ENCODE measurements at places on chromosomes 3 and 15.

GRCh38 chr3:12349895-12350811 lies 61.3 kb downstream of the PPARG start:
- DNase-seq, result no peak

GRCh38 chr3:38907426-38907825 lies 91.4 kb upstream of the SCN10A start:
- no peak for DNase-seq

DNA sequence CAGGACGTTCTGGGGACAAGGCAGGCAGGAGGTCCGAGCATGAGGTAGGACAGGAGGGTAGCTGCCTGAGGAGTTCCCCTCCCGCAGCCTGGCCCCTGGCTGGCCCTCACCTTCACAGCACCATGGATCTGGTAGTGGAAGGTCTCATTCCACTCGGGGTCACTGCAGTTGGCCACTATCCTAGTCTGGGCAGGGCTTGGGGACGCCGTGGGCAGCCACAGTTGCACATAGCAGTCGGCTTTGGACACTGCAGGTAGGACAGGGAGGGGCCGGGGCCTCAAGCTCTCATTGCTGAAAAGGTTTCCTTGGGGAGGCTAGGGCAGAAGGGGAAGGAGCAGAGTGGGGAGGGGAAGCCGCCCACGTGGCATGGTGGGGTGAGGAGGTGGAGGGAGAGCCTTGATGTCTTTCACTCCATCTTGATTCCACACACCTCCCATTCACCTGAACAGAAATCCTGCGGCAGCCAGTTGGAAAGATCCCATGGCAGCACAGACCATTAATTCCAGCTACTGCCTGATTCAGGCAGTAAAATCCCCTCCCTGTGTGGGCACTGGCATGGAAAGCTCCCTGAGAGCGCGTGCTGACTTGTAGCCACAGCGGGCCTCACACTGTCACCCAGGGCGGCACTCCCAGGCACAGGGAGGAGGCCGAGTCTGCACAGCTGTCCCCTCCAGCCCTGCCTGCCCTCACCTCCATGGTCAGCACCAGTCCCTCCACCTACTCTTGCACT lies 2.1 kb downstream of the PLA2G4F start:
- no peak for DNase-seq

DNA sequence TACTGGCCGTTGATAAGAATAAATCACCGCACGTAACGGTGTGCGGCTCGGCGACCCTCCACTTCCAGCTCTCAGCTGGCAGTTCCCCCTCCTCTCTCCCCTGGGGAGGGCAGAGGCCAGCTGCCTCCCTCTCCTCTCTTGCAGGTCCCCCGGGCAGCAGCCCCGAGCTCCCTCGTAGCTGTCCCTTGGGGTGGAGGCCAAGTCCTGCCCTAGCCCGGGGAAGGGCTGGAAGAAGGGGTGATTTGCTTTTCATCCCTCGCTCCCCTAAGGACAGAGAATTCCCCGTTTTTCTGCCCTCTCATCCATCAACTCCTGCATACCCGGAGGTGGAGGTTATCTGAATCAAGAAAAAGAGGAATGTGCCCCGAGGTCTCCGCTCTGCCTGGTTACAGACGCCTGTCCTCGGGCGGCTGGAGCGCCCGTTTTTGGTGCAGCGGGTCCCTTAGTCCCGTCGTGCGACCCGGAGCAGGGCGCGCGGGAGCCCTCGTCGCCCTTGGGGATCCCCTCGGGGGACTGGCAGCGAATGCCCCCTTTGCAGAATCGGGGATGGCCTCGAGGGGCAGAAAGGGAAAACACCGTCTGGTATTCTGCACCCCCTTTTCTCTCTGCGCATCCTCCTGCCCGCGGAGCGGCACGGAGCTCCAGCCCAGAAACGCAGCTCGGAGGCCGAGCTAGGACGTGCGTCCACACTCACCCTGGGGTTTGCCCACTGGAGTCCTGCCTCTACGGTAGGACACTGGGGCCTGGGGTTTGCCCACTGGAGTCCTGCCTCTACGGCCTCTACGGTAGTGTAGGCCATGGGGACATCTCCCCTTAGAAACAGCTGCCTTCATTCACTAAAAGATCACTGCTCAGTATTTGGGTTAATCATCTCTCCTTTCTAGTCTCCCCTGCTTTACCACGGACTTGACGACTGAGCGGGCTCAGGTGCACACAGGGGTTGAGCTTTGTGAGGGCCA lies 2.2 kb downstream of the PTPRG start:
- DNase-seq, result no peak

DNA sequence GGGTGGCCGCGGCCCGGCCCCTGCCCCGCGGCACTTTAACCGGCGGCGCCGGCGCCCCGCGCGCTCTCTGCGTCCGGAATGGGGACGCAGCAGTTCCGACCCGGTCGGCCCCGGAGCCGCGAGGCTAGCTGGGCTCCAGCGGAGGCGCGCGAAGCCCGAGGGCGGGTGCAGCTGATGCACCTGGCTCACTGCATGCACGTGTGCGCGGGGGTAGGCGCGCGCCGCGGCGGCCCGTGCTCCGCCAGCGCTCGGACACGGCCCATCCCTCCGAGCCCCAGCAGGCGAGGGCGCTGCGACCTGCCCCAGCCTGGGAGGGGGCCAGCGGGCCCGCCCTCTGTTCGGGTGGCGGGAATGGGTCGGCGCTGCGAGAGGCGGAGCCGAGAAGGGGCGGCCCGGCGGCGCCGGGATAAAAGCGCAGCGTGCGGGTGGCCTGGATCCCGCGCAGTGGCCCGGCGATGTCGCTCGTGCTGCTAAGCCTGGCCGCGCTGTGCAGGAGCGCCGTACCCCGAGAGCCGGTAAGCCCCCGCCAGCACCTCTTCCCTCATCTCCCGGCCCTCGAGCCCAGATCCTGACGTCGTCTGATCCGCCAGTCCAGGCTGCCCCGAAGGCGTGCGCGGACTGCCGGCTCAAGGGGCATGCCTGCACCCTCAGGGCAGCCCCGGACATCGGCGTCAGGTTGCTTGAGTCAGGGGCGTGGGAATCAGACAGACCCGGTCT lies at the start of the genes CHDH and IL17RB:
CHDH (minus strand) TSS at position 286 of the 717 bp plus-strand sequence. CDS start 22,411 bp downstream, outside the sequence.
IL17RB (plus strand) TSS at position 435 of the 717 bp plus-strand sequence; CDS start at position 456, 21 bp downstream.
- peak; percentile 62 for DNase-seq

DNA sequence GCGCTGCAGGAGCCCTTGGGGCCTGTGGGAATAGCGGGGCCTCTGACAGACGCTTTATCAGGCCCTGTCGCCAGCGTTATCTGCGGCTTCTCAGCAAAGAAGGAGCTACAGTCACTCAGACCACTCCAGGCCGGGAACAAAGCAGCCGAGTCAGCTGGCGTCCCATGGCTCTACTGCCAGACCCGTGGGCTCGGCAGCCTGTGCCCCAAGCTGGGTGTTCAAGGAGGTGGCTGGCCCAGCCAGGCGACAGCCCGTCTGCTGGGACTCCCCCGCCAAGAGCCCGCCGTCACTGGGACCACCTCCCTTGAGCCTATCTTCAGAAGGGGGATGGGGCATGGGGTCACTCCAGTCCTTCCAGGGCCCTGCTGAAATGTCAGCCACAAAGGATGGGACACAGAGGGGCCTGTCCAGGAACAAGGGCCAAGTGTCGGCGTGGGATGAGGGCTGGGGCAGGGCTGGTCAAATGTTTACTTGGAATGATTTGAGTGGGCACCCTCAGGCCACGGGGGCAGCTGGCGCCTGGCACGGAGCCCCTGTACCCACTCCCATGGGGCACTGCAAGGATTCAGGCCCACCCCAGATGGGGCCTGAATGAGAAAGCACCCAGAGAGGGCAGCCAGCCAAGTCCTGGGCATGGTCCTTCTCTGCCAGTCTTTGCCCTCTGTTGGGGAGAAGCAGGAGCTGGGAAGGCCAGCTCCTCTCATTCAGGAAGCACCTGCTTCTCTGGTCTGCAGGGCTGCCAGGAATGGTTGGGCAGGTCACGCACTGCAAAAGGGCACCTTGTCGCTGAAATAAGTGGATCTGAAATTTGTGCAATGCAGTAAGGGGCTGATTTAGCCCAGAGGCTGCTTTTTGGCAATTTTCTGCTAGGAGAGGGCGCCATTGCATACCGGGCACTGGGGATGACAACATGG lies 148.3 kb downstream of the SMAD6 start:
- no peak for DNase-seq

DNA sequence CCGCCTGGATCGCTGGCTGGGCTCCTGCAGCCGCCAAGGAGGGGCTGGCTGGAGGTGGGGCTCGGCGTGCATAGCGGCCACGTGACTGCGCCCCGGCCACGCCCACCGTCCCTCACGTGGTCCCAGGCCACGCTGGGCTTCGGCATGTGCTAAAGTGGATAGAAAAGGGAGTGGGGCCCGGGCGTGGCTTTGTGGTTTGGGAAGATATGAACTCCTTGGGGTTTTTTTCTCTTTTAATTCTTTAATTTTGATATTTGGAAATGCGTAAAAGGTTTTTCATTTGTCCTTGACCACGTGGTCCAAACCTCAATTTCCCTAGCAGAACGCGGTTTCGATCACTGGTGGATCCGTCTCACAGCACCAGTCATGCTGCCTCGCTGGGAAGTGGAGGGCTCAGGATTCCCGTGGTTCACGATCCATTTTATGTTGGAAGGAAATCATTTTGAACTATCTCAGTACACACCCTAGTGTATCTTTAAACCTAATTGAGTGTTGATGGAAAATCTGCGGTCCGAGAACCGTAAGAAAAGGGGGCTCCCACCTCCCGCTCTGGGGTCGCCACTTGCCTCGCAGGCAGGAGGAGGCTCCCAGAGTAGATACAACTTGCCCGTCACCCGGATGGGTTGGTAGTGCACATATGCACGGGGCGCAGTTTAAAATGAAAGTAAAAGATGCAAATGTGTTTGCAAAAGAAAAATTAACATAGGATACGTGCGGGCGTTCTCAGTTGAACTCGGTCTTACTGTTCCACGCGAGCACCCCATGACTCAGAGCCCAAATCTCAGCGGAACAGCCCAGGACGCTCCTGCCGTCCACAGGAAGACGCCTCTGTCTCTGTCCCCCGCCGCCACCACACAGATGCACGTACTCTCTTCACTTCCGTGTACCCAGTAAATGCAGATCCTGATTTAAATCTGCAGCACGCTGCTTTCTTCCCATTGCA lies 141.9 kb downstream of the PGPEP1L start:
- DNase-seq, result peak; percentile 53

DNA sequence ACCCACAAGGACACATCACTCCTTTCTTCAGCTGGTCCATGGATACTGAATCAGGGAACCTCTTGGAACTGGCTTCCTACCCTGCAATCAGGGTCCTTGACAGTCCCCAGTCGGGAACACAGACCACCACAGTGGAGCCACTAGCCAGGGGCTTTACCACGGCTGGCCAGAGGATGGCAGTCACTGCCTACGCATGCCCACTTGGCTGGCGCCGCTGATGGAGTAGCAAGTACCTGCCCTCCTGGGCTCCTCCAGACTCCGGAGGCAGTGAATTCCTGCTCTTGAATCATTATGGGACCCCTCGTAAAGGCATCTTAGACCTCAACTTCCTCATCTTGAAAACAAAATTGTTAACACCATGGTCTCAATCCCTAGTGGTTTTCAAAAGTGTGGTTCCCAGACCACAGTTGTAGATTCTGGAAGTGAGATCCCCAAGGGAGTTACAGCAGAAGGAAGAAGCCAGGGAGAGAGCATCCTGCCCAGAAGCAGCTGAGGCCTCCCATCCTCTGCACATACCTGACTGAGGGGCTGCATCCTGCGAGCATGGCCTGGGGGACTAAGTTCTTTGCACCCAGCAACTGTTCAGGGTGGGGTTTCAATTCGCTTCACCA lies 9.1 kb upstream of the SKIC8 start:
- DNase-seq, result peak; percentile 74

- DNase-seq, result peak; percentile 84
These were observed 192.8 kb upstream of the BHLHE40 start for GRCh38 chr3:4786431-4786830.

DNA sequence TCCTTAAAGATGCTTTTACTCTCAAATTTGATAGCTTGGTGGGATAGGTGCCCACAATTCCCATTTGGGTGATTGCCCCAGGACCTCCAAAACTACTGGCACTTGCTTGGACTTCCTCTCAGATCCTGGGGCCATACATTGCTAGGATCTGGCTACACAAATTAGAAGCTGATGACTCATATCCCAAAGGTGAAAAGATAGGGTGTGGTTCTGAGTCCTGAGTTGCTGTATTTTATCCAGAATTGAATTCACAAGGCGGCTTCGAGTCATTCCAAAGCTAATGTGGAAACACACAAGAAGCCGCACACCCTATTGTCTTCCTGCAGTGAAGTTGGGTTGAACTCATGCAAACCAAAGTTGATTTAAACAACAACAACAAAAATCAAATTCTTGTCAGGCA lies 53.4 kb downstream of the DUT start:
- DNase-seq, result no peak

Measured in T47D (cell line).